ENCODE measurements at places on chromosomes 3 and 15.
A peak's percentile ranks its signal among the peaks of the same experiment; 100 is the strongest.

DNA sequence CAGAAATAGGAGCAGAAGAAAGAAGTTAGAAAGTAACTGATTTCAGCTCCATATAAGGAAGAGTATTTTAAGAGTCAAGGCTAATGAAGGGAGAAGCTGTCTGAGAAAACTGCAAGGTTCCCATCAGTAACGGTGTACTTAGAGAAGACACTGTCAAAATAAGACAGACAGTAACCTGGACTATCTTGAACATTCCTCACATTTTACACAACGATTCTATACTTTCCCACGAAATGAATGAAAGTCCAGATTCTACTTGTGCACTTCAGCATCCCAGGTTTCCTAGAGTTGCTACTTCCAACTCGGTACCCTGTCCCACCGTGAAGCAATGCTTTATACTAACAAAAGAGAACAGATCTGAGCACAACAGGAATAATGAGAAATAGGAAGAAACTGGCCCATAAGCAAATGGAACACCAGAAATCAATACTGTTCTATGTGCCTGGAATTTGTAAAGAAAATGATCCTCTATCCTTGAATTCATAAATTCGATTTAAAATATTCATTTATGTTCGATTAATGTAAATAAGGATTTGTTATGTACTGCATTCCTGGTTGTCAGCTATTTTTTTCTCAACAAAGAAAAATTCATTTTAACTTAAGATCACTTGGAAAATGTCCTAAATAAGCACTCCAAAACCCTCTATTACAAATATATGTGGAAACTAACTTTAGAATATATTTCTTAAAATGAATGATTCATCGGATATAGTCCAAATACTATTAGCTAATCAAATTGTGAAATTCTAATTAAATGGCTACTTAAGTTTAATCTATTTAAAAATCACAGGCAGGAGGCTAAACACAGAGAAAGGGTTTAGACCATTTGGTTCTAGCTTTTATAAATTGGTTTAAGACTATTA lies 1.5 kb downstream of the C3orf70 start:
- DNase-seq = no peak

GRCh38 chr3:112681822-112682325 lies 40.9 kb upstream of the CCDC80 start:
- DNase-seq = no peak

DNA sequence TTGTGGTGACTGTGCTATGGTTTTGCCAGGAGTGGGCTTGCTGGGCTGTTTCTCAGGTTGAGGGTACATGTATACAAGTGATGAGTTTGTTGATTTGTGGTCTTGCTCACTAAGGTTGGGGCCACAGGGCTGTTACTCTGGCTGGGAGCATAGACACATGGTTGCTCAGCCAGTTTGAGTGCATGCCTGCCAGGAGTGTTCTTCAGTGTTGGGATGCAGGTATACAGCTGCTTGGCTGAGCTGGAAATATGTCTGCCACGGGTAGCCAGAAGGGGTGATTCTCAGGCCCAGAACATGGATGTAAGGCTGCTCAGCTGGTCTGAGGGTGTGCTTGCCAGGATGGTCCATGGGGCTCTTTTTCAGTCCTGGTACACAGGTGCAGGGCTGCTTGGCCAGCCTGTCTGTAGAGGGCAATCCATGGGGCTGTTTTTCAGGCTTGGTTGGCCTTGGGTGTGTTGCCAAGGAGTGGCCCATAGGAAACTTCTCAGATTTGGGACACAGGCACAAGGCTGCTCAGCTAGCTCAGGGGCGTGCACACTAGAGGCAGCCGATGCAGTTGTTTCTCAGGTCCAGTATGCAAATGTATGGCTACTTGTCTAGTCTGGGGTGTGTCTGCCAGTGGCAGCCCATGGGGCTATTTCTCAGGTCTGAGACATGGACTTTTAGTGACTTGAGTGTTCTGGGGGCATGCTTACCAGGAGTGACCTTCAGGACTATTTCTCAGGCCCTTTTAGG lies 5.3 kb upstream of the ARHGAP31 start:
- DNase-seq = no peak

- peak; percentile 37 for DNase-seq
These were observed 213.3 kb upstream of the THBS1 start for GRCh38 chr15:39367596-39367995.

DNA sequence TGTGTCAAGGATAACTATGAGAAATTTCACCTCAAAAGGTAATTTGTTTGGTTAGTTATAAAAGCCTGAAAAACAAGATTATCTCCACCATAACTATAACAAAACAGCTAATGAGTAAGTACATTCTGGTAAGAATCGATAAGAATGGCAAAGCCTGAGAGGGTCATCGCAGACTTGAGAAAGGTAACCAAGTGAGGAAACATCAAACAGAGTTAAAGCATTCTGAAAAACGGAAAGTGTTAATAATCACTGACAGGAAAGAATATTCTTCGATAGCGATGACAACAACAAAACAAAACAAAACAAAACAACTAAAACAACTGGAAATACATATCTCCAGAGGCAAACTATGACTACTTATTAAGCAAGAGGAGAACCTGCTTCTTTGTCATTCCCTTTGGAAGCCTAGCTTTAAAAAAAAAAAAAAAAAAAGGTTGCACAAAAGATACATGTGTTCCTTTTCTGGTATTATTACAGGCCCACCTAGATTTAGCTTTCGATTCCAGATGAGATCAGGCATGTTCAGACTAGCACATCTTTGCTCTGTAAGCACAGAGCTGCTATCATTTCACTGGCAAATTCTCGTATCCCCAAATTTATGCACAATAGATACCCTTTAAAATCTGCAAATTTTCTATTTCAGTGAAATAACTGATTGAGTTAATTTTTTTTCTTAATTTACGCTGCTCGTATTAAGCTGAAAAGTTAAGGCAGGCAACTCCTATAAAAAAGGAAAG lies 155.6 kb downstream of the TIGIT start:
- DNase-seq = no peak

DNA sequence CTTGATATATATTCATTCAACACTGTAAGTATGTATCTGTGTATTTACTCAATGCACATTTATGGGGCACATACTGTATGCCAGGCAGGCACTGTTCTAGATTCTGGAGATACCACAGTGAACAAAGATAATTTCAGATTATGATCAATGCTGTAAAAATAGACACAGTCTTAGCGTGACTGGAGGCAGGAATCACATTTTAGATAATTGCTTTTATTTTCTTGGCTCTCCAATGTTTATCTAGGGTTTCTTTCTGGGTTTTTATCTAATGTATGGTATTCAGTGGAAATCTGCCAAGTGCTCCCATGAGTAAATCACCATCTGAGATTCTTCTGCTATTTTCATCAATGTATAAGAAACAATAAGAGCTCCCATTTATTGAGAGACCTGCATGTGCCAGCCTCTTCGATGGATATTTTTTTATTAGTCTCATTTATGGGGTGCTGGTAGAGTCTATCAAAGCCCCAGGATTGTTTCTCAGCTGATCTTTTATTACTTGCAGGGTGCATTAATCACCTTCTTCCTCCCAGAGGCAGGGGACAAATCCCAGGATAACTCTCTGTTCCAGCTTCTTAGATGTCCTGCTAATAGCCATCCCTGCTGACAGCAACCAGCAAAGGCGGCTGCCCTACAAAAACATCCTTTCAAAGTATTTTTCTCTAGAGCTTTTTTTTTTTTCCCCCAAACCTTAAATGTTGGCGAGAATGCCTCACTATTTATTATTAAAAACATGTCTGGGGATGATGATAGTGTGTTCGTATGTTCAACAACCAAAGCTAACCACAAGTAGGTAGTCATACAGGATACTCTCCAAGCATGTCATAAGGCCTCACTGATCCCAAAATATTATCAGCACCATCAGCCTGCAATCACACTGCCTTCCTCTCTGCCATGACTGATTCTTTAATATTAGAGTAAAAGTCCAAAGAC lies 331.0 kb upstream of the RASGRP1 start:
- DNase-seq = no peak

GRCh38 chr15:26665957-26666791 lies 106.7 kb downstream of the GABRB3 start:
- DNase-seq = no peak

DNA sequence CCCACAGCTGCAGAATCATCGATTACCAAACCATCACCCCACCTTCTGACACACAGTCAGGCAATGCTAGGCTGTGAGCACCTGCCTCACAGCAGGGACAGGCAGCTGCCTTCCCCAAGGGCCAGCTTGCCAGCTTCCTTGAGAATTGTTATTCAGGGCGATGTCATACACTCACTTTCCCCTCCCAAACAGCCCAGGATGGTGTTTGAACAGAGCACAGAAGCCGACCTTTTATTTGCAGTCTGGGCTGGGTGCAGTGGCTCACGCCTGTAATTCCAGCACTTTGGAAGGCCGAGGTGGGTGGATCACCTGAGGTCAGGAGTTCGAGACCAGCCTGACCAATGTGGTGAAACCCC lies 84.5 kb upstream of the HERC1 start:
- no peak for DNase-seq

DNA sequence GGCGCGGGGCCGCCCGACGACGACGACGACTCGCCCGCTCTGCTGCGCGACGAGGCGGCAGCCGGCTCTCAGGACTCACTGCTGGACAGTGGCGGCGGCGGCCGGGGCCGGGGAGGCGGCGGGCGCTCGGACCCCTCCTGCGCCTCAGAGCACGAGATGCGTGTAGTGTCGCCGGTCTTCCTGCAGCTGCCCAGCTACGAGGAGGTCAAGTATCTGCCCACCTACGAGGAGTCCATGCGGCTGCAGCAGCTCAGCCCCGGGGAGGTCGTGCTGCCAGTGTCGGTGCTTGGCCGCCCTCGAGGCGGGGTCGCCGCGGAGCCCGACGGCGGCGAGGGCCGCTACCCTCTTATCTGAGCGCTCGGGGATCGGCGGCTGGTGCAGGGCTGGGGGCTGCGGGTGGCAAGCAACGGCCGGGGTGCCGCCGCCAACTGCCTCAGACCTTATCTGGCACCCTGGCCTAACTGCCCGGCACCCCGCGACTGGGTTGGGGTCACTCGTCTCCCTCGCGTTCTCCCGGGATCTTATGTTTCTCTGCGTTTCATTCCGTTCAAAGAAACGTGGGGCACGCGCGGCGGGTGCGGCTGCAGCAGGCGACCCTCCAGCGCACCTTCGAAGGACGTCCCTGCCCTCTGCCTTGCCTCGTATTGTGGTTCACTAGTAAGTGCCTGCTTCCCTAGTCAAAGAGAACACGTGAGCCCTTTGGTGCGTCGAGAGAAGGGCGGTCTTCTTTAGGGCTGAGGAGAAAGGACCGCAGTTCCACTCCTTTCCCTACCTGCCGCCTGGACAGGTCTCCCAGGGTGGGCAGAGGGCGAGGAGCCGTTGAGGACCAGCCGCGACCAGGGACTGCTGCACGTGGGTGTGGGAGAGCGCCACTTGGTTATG lies 1.0 kb downstream of the C3orf80 start:
- no peak for DNase-seq
